Nucleus accumbens (tissue), 56 donors: ENCODE measurements at places on chromosomes 1 and 21.

DNA sequence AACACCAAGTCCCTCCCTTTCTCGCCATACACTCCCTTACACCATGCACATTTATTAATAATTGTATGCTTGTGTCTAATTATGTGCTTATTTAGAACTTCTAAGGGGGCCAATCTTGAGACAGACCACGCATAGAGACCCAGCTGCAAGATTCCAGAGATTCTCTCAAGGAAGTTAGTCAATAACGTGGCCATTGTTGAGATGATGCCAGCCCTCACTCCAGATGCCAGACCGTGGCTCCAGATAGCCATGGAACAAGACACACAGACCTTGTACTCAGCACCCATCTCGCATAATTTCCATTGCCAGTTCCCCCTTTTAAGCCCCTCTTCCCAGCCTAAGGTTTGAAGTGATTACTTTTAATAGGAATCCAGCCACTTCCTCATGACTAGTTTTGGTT is 62.4 kb downstream of the DIRAS3 start:
- DNase-seq, result no peak

DNA sequence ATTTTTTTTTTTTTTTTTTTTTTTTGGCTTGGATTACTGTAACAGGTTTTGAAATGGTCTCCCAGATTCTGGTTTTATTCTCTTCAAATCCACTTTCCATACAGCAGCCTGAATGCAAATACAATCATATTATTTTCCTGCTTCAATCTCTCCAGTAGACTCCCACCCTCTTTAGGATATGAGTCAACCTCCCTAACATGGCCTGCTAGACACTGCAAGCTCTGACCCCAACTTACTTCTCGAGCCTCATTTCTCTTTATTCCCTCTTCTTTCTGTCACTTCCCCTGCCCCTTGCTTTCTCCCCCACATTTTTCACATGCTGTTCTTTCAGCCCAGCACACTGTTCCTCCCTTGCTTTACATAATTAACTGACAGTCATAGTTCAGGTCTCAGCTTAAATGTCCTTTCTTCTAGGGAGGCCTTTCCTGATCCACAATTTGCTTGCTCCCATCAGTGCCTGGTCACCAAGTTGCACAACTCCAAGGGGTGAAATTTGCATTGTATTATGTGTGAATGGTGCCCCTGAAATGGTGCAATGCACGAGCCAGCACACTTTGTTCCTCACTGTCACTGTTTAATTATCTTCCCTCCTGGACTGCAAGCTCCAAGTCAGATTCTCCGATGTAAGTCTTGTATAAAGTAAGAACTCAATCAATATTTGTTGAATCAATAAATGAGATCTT is 22.1 kb upstream of the IL19 start:
- DNase-seq, result no peak

GRCh38 chr1:245207056-245207638 is 52.4 kb downstream of the KIF26B start:
- no peak for DNase-seq

DNA sequence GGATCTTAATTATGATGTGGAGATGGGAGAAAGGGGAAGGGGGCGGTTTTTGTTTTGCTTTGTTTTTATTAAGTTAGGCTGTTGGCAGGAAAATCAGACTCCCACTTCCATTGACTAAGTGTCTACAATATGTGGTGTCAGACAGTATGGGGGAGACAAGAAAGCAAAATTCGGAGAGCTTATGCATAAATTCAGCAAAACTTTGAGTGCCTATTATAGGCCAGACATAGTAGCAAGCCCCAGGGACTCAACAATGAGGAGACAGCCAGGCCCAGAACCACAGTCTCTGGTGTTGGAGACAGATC is 835 bp upstream of the TSPAN2 start:
- DNase-seq, result no peak

GRCh38 chr1:214808845-214809460 is 206.0 kb downstream of the CENPF start:
- no peak for DNase-seq

DNA sequence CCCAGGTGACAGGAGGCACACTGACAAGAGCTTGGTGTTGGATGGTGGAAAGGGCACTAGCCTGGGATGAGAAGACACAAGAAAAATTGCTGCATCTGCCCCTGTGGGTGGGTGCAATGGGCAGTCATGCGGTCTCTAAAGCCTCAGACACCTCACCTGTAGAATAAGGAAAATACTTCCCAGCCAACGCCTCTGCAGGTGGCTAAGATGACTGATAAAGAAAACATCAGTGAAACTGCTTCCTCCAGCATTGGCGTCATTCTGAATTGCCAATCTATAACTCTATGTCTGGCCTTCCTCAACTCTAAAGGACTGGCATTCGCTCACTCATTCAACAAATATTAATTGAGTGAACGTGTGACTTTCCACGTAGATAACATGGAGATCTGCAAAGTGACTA is 100.4 kb upstream of the F3 start:
- no peak for DNase-seq

GRCh38 chr1:68225781-68226180 is 6.5 kb downstream of the WLS start:
- no peak for DNase-seq

DNA sequence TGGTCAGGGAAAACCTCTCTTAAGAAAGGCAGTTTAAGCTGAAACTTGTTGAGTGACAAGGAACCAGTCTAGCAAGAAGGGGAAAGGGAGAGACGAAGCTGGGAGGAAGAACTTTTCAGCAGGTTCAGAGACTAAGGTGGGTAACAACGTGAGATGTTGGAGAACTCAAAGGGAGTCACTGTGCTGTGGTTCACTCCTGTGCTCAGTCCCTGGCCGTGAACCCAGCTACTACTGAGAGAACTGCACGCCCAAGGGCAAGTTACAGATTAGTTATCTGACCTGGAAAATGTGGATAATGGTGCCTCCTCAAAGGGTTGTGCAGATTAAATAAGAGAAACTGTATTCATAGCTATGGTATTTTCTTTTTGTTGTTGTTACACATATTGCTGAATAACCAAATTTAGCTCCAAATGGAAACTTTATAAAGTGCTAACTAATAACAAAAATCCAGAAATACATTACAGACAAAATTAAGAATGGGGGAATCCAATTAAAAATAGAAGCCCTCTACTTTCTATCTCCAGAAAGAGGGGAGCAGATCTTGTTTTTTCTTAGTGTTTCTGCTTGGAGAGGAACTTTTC is 2.9 kb downstream of the ZBTB40 start:
- no peak for DNase-seq

- DNase-seq, result no peak
Observed at GRCh38 chr1:102897557-102897956, 210.8 kb downstream of the COL11A1 start.

GRCh38 chr1:35532497-35533223 is 24.5 kb downstream of the KIAA0319L start:
- no peak for DNase-seq

- DNase-seq, result no peak
Observed at GRCh38 chr1:160007577-160008200, 24.1 kb downstream of the PIGM start.

- DNase-seq, result no peak
Observed at GRCh38 chr1:101697072-101697471, 299.7 kb downstream of the OLFM3 start.

DNA sequence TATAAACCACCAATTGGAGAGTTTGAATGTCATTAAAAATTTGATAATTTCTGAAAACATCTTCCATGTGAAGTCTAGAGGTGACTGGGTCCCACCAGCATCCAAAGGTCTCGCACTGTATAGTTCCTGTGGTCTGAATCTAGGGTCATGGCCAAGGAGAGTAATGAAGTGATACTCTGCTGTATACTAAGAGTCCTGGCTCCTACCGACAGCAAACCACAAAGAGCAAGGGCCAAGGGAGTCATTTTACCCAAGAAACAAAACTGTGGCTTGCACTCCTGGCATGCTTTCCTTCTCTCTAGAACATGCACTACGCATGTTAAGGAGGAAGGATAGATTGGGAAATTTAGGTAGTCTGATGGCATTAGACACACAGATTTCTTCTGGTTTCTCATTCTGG is 115.6 kb downstream of the BRINP2 start:
- no peak for DNase-seq

DNA sequence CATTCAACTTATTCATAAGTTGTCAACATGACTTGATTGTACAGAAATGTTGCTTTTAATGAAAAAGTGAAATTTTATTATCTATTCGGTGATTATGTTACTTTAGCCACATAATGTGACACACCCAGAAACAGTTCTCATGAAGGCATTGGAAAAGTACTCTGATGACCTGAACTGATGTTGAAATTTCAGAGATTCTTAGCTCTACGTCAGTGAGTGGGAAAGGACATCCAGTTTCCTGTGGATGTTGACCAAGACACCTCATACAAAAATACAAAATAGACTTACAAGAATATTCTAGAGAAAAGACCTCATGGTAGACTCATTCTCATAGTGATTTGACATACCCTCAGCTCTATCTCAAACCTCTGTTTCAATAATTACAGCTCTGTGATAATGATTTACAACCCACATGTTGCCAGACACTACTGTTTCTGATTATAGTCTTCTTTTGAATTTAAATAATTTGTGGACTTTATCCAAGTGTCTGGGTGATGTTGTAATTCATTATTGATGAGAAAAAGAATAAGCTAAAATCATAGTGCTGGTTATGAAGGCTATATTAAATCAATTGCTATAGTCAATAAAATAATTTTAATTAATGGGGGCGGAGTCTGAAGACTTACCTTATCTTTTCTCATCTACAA is 37.3 kb downstream of the KCNK2 start:
- no peak for DNase-seq

DNA sequence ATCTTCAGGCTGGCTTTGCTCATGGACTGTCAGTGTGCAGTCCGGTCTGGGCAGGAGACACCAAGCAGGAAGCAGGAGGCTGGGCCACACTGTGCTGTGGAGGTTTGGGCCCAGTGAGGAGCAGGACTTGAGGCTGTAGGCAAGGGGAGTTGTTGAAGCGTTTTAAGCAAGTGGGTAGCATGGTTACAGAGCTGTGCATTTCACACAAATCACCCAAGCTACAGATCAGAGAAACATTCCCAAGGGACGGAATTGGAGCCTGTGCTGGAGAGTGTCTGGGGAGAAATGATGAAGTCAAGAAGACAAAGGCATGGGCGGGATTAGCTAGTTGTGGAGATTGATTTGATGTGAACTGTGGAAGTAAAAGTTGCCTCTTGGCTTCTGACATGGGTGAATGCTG is 60.9 kb downstream of the KIF21B start:
- DNase-seq, result no peak

DNA sequence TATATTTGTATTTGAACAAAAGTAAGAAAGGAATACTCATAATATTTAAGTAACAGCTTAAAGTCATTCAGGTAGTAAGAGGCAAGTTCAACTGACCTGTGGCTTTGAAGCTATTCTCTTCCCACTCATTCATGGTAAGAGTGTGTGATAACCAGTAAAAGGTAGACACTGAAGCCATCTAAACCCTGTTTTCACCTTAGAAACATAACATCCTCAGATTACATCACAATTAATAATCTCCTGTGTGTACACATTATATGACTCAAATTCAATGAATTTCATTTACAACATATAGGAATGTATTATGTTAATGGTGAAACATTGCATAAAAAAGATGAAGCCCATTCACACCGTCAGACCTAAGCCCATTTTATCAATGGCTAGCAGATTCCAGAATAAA is 364.8 kb upstream of the SNX7 start:
- DNase-seq, result no peak

DNA sequence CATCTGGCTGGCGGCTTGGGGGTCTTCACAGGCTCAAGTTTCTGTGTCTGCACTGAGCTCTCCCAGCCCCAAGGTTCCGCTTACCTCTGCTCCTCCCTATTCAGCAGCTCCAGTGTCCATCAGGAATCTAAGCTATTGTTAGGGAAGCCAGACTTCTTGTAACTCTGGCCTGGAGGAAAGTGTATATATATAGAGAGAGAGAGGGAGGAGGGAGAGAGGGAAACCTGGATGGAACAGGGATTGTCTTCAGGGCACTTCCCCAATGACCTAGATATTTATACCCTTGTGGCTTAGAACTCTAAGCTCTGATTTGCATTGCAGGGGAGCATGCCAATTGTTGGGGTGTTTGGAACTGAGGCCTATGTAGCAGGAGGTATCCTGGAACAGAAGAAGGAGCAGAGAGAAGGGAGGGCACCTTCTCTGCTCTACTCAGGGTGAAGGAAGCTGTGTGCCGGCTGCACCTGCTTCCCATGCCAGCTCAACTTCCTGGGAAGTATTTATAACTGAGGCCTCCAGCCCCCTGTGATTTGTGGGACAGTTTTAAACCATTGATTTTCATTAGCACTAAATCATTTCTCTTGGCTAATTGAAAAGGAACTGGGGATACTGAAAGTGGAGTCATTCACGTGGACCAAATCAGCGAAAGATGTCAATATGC is 70.9 kb downstream of the NAV1 start:
- DNase-seq, result no peak

GRCh38 chr1:181807251-181807650 is 254.3 kb downstream of the ZNF648 start:
- no peak for DNase-seq

DNA sequence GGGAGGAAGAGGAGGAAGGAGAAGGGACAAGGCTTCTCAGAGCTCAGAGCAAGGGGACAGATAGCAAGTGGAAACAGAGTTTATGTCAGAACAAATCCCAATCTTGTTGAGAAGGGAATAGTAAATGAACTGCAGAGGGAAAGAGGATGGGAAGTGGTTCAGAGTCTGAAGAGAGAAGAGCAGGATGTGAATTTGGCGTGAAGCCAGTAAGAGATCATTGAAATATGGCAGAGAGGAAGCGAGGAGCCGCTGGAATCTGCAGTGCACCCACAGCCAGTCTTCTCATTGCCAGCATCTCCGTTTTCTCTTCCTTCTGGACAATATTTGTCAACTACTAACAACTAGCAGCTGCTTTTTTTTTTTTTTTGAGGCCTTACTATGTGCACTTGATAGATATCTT is 19.1 kb downstream of the OLFML3 start:
- no peak for DNase-seq

- DNase-seq, result no peak
Observed at GRCh38 chr1:116693759-116694480, 26.4 kb upstream of the IGSF3 start.

GRCh38 chr1:15160626-15161025 is 7.1 kb downstream of the TMEM51 start:
- DNase-seq, result no peak
